NAMALWA (cell line): ENCODE measurements at places on chromosomes 2 and 18.

GRCh38 chr2:227052879-227053278 lies 111.1 kb downstream of the COL4A4 start:
- no peak for DNase-seq

DNA sequence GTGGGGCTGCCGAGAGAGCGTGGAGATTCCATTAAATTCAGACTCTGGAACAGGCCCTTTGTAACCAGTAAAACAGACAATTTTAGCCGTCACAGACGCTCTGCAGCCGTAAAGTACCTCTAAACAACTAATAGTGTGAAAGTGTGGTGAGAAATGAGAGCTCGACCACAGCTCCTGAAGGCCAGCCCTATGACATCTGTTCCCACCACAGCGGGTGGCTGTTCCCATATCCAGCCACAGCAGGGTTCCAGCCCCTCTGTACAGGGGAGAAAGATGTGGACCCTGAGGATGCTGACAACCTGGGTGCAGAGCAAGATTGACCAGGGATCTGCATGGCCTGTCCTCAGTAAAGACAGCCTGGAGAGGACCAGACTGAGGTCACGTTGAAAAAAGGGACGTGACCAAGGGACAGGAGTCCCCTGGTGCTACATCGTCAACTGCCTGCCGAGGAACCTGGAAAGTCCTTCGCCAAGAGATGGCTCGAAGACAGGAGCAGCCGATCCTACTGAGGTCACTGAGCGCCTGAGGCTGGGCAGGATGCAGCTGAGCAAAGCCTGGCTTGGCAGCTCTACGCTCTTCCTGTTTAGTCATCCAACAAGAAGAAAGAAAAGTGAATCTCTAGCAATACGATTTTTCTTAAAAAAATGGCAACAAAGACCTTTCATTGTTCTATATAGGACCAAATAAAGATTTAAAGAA lies 831.7 kb downstream of the RNF144A start:
- no peak for DNase-seq

DNA sequence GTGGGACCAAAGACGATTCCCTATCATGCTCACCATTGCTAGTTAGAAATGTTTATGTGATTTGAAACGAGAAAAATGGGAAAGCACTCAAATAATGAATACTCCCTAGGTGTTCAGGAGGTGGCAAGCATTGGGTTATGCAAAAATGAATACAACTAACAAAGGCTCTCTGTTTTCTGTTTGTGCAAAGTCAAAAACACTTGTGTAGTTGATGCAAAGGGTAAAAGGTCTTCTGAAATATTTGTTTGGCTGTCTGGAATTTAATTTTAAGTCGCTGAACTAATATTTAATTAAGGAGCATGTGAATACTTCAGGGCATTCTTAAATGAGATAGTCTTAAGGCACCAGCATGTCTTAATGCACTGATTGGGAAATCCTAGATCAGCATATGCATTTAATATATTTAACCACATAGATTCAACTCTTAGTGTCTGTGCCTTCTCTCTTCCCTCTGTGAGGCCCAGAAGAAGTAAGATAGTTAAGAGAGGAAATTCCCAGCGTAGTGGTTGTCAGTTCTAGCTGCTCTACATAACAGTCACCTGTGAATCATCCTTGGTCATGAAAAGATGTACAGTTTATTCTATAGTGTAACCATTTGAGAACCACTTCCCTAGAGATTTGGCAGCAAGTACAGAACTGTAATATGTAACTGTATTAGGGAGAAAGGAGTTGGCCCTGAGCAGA lies 111.9 kb downstream of the EPC2 start:
- DNase-seq: no peak

DNA sequence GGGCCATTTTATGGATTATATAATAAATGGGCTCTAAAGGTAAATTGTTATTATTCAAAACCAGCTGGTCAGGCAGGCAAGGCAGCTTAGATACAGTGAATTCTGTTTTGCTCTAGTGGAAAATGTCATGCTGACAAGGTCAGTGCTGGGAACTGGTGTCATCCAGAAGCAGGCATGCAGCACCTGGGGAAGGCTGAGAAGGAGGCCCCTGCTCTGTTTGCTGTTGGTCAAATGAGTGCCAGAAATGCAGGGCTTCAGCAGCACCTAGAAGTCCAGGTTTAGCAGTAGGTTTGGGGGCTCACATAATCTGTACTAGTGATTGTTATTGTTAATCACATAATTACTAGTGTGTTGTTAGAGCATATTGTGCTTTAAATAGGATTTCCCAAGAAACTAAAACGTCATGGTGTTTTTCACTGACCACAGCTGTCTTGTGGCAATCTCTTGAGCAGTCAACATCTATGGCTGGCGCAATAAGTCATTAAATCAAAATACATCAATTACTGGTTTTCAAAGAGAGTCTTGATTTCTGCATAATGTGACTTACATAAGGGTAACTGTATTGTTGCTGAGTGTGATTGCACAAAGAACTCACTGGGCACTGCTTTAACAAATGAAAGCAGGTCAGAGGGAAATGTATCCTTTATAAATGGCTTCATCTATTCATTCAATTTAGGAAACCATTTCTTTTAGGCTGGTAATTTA lies 99.1 kb downstream of the MYO3B start:
- no peak for DNase-seq

DNA sequence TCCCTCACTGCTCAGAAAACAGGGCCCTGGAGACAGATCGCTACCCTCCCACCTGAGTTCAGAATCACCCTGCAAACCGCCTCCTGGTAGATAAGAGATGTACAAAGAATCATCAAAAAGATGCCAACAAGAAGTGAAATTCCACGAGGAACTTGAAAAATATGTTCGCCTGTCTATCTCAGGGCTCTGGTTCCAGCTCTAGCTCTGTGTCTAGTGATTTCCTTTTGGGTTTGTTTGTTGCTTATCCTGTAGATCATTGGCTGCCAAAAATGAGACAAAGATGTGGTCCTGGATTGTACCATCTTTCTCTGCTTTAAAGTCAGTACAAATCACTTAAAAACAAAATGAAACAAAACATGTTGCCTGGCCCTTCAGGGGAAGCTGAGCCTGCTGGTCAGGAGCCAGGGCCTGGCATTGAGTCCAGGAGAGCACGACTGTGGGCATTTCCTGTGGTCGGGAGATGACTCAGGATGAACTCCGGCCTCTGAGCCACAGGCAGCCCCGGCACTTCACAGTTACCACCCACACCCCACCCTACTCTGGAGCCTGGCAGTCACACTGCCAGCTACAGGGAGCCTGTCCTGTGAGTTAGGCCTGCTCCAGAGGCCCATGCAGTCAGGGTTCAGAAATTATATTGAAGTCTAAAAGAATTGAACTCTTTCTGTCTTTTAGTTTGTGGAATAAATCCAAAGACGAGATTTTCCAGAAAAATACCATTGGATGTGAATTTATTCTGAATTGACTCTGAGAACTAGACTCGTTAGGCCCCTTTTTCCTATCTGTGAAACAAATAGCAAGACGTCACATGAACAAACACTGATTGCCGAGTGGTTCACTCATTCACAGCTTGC lies 8.0 kb upstream of the ITGB6 start:
- DNase-seq: no peak

- no peak for DNase-seq
These were observed 172.7 kb downstream of the SOCS6 start for GRCh38 chr18:70461323-70462077.

- no peak for DNase-seq
These were observed 2.3 kb upstream of the ALPP start for GRCh38 chr2:232376260-232376659.

- no peak for DNase-seq
These were observed 279.5 kb upstream of the SIX2 start for GRCh38 chr2:45288532-45289417.

DNA sequence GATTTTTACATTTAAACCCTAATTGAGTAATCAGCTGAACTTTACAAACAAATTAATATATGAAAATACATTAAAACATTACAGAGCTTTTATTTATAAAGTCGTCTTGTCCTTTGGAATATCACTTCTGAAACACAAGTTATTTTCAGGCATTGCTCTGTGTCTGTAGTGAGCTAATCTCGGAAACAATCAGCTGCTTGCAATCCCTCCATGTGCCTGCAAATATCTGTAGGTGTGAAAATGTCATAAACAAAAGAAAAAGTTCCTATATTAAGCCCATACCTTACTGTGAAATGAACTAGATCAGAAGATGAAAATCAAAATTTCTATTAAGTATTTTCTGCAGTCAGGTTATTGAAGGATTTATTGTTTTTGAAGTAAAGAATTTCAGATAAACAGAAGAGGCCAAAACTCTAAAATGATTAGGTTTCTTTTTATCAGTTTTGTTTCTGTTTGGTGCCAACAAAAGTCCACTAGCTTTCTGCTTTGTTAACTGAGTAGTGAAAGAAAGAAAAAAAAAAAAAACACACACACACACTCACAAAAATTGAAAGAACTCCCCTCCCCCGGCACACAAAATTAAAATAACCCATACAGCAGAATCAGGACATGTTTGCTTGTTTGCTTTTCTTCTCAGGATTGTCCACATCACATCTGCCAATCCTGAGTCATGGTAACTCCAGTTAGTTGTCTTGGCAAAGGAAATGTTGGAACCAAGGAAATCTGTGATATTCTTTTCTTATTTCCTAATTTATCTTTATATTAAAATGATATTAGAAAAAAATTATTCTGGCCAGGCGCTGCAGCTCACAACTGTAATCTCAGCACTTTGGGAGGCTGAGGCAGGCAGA lies 627.0 kb upstream of the SLC39A10 start:
- no peak for DNase-seq

DNA sequence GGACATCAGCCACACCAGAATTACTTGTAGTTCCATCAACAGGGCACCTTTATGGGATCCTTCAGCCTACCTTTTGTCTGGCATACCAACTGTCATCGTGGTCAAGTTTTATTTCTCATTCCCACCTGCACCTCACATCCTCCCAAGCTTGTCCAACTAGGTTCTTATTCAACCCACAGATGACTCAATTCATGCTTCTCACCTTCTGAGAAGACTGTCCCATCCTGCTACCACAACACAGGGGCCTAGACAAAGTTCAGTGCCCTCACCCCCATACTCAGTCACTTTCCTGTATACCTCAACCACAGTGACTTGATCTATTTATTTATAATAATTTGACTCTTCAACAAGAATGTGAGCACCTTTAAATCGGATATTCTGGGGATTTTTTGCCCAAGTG lies 114.4 kb upstream of the ACVR1C start:
- no peak for DNase-seq

GRCh38 chr2:44170311-44170717 lies 1.6 kb downstream of the PPM1B start:
- peak; percentile 27 for DNase-seq

GRCh38 chr2:54634021-54634420 lies 89.4 kb upstream of the EML6 start:
- peak; percentile 69 for DNase-seq

DNA sequence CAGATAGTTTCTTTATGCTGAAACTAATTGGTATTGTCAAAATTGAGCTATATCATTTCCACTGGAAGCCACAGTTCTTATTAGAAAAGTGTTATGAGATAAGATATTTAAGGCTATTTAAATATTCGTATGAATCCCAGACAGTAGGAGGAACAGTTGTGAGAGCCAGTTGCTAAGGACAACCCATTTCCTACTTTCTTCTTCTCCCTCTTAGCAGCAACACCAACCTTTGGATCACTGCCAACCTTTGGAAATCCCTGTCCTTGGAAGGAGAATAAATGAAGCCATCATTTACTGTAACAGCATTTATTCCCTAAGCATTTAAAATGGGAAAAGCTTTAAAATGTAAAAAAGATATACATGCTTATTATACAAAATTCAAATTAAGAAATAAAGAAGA lies 85.8 kb downstream of the PLCL1 start:
- DNase-seq: no peak

DNA sequence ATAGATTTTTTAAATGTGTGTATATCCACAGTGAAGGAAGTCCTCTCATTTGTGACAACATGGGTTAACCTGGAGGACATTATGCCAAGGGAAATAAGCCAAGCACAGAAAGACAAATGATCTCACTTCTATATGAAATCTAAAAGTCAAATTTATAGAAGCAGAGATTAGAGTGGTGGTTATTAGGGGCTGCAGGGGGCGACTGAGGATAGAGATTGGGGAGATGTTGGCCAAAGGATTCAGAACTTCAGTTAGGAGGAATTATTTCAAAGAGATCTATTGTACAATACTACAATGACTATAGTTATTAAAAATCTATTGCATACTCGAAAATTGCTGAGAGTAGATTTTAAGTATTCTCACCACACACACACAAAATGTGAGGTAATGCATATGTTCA lies 252.4 kb upstream of the SLC39A10 start:
- DNase-seq: no peak

GRCh38 chr2:216413882-216414281 lies 1.6 kb downstream of the SMARCAL1 start:
- no peak for DNase-seq

GRCh38 chr2:152335726-152336118 lies 748 bp downstream of the FMNL2 start:
- DNase-seq: no peak

DNA sequence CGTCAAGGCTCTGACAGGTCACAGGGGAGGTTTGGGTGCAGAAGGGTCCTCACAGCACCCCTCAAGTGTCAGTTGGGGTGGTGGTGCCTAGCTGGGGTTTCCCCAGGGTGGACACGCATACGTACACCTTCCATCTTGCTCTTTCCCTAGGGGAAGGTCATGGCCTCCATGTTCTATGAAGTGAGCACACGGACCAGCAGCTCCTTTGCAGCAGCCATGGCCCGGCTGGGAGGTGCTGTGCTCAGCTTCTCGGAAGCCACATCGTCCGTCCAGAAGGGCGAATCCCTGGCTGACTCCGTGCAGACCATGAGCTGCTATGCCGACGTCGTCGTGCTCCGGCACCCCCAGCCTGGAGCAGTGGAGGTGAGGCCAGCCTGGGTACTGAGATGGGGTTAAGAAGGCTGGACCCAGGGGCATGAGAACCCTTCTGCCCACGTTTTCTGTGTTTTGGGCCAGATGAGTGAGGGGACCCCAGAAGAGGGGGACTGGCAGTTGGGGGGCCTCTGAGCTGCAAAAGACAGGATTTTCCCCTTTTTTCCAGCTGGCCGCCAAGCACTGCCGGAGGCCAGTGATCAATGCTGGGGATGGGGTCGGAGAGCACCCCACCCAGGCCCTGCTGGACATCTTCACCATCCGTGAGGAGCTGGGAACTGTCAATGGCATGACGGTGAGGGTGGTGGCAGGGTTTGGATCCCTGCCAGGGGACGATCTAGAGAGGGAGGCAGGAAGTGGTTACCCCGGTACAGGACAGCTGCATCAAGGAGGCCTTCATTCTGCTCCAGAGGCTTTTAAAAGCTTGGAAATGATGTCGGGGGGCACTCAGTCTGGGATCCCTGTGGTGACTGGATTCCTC lies 20.9 kb downstream of the SLC30A3 start:
- DNase-seq: no peak

GRCh38 chr2:128642316-128642715 lies 323.6 kb upstream of the HS6ST1 start:
- no peak for DNase-seq

GRCh38 chr2:229387866-229388265 lies 116.8 kb upstream of the PID1 start:
- DNase-seq: no peak

GRCh38 chr2:20676353-20677215 lies 9.6 kb downstream of the GDF7 start:
- peak; percentile 33 for DNase-seq

GRCh38 chr18:56283316-56283715 lies 355.1 kb downstream of the TXNL1 start:
- DNase-seq: no peak

- DNase-seq: no peak
These were observed 8.4 kb upstream of the MAL start for GRCh38 chr2:95017071-95017501.

GRCh38 chr2:74119339-74119738 lies 28.4 kb downstream of the BOLA3 start:
- no peak for DNase-seq

GRCh38 chr2:188245230-188245629 lies 46.4 kb upstream of the GULP1 start:
- no peak for DNase-seq

- no peak for DNase-seq
These were observed 84.6 kb upstream of the TFPI start for GRCh38 chr2:187638840-187639239.
